ENCODE measurements at places on chromosomes 16 and 17.

DNA sequence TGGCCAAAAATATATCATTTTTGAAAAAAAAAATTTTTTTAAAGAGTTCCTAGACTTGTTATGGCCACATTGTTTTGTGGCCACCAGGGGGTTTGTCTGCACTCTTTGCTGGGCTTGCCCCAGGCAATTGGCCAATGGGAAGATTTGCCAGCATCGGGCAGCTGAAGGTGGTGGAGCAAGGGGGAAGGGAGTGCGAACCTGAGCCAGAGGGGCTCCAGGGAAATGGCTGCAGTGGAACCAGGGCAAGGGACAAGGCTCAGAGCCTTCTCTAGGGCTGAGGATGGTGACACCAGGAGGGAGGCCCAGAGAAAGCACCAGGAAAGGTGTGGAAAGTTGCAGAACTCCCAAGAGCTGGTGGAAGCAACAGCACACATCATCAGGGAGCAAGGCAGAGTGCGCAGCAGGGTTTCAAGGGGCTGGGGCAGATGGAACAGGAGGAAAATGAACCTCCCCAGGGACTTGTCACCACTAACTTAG is 15.5 kb upstream of the CMIP start:
- no peak for DNase-seq

DNA sequence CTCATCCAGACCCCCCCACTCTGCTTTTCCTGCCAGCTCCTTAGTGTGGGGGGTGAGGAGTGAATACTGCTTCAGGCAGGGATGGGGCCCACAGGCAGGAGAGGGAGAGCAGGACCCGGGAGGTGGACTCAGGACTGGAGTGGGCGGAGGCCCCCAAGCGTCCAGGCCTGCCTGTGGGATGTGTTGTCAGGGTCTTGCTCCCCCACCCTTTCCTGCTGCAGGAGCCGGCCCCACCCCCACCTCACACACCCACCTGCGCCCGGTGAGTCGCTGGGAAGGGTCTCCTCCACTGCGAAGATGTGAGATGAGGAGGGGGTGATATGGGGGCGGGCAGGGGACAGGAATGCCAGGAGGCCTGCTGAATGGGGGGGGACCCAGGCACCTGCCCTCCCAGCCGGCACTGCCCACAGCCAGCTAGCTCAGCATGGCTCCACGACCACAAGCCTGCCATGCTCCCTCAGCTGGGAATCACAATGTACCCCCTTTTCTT is 1.1 kb downstream of the FAM171A2 start:
- no peak for DNase-seq

DNA sequence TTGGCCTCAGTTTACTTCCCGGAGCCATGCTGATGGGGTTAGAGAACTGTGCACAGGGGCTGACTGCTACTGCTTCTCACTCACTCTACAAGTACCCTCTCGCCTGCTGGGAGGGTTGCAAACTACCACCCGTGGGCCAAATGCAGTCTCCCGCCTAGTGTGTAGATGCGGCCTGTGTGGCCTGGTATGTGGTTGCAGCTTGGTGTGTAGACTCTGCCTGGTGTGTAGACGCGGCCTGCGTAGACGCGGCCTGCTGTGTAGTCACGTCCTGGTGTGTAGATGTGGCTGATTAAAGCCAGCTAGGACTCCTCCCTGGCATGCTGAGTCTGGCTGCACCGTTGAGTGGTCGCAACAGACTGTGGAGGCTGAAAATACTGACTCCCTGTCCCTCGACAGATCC is 7.3 kb downstream of the CANT1 start:
- DNase-seq, result no peak

DNA sequence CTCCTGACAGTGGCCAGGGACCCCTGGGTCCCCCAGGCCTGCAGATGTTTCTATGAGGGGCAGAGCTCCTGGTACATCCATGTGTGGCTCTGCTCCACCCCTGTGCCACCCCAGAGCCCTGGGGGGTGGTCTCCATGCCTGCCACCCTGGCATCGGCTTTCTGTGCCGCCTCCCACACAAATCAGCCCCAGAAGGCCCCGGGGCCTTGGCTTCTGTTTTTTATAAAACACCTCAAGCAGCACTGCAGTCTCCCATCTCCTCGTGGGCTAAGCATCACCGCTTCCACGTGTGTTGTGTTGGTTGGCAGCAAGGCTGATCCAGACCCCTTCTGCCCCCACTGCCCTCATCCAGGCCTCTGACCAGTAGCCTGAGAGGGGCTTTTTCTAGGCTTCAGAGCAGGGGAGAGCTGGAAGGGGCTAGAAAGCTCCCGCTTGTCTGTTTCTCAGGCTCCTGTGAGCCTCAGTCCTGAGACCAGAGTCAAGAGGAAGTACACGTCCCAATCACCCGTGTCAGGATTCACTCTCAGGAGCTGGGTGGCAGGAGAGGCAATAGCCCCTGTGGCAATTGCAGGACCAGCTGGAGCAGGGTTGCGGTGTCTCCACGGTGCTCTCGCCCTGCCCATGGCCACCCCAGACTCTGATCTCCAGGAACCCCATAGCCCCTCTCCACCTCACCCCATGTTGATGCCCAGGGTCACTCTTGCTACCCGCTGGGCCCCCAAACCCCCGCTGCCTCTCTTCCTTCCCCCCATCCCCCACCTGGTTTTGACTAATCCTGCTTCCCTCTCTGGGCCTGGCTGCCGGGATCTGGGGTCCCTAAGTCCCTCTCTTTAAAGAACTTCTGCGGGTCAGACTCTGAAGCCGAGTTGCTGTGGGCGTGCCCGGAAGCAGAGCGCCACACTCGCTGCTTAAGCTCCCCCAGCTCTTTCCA is 25.1 kb downstream of the C1QTNF1 start:
- DNase-seq, result no peak

DNA sequence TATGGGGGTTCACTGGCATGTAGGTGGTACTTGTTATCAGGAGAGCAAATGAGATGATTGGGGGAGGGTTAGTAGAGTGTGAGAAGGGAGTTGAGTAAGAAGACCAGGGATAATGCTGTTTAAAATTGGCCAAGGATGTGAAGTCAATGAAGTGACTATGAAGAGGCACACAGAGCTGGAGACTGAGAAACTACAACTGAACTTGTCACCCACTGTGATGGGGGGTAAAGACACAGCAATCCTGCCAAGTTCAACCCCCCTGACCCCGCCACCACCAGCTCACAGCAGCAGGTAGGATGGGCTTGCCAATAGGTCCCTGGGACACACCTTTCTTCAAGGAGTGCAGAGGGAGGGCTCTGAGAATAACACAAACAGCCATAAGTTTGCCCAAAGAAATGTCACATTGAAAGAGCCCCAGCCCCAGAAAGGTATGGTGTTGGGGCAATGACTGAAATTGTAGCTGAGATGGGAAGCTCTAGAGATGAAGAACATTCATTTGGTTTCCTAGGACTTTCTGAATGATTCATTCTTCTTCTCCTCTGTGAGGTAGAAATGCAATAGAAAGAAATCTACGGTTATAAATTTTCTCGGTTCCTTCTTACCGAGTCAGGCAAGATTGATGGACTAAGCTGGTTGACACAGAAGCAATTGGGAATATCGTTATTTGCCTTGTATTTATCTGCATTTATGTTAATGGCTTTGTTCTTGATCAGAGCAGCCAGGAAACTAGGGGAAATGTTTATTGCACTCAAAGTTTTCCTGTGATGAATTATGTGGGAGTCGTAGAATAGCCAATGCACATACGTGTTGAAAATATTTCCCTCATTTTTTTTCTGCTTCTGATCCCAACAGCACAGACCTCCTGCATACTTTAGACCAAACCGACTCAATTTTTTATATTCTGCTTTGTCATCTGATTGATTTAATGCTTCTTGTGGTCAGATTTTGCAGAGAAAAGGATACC is 595.2 kb upstream of the CDH11 start:
- DNase-seq, result no peak

GRCh38 chr16:47726031-47726675 is 265.0 kb downstream of the PHKB start:
- DNase-seq, result no peak

DNA sequence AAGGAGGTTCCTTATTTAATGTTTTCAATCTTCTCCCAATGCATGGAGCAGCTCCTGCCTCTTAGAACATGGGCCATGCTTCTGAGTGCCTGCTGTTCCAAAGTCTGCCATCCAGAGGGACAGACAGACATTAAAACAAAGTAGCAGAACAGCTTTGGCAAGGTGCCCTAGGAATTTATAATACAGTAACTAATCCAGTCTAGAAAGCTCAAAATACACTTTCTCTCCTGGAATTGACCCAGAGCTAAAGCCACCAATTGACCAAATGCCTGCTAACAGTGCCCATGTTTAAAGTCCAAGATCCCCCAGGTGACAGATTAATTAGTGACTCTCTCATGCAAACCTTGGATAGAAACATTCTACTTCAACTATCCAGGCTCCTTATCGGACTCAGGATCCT is 11.1 kb upstream of the CHRNE start:
- no peak for DNase-seq

- DNase-seq, result no peak
These were observed 25.9 kb downstream of the MYH11 start for GRCh38 chr16:15830832-15831451.

DNA sequence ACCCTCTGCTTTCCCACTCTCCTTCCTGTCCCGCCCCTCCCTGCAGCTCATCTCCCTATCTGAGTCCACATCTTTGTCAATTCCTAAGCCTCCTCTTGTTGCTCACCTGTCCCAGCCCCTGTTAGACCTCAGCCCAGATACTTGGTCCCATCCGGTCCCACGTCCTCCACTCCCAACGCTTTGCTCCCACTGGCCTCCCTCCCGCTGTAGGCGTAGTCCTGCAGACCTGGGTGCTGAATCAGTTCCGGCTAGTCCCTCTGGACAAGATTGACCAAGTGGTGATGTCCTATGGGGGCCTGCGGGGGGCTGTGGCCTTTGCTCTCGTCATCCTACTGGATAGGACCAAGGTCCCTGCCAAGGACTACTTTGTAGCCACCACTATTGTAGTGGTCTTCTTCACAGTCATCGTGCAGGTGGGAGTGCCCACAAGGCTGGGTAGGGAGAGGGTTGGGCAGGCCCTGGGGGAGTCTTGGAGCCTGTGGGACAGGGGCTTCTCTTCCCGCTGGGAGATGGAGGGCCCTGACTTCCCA is 8.0 kb downstream of the SLC9A5 start:
- DNase-seq, result no peak

- no peak for DNase-seq
These were observed 104.6 kb upstream of the GPR139 start for GRCh38 chr16:20178297-20178696.

DNA sequence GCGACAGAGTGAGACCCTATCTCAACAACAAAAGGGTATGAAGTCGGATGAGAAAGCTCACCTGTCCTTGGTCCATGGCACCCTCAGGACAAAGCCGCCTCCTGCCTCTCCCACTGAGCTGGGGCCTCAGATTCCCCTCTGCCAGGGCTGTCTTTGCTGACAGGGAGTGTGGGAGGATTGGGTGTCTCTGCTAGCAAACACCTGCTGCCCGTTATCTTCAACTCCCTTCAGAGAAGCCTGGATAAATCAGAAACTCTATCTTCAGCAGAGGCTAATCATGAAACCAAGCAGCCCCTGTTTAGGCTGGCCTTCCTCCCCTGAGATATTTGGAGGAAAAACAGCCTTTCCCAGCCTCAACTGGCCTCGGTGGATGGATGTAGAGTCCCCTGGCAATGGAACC is 36.3 kb upstream of the CDH1 start:
- no peak for DNase-seq

GRCh38 chr16:7405166-7405565 is 72.5 kb downstream of the RBFOX1 start:
- no peak for DNase-seq

GRCh38 chr17:79587421-79587820 is 23.4 kb downstream of the RBFOX3 start:
- DNase-seq, result no peak

GRCh38 chr16:60151987-60152386 is 1417.9 kb upstream of the GOT2 start:
- no peak for DNase-seq

GRCh38 chr17:74603746-74604145 is 11.7 kb upstream of the CD300LD start:
- DNase-seq, result no peak

DNA sequence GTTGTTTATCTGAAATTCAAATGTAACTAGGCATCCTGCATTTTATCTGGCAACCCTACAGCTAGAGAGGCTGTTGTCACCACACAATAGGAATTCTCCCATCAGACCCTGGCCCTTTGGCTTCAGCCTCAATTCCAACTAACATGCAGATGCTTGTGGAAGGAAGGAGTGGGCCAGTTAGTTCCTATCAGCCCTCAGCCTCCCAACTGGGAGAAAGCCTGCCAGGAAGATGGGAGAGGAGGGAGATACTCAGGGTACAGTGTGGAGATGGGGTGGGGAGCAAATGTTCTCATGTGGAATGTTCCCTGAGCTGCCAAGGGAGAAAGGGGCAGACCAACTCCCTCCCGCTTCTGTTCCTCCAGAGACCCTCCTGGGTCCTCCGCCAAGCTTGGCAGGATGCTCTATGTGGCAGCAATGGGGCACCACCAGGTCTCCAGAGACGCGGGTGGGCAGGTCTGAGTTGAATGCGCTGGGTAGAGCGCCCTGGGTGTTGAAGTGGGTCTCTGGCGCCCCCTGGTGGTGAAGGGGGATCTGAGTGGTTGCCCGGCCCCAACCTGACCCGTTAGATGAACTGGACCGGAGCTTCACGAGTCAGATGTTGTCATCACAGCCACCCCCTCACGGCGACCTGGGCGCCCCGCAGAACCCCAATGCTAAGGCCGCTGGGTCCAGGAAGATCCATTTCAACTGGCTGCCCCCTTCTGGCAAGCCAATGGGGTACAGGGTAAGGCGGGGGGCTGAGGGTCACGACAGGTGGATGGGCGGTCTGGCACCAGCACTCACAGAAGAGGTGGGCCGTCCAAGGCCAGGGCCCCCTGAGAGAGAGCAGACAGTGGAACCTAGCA is 15.2 kb downstream of the GALK1 start:
- peak; percentile 75 for DNase-seq

- no peak for DNase-seq
These were observed 29.0 kb downstream of the MYH11 start for GRCh38 chr16:15827709-15828343.

DNA sequence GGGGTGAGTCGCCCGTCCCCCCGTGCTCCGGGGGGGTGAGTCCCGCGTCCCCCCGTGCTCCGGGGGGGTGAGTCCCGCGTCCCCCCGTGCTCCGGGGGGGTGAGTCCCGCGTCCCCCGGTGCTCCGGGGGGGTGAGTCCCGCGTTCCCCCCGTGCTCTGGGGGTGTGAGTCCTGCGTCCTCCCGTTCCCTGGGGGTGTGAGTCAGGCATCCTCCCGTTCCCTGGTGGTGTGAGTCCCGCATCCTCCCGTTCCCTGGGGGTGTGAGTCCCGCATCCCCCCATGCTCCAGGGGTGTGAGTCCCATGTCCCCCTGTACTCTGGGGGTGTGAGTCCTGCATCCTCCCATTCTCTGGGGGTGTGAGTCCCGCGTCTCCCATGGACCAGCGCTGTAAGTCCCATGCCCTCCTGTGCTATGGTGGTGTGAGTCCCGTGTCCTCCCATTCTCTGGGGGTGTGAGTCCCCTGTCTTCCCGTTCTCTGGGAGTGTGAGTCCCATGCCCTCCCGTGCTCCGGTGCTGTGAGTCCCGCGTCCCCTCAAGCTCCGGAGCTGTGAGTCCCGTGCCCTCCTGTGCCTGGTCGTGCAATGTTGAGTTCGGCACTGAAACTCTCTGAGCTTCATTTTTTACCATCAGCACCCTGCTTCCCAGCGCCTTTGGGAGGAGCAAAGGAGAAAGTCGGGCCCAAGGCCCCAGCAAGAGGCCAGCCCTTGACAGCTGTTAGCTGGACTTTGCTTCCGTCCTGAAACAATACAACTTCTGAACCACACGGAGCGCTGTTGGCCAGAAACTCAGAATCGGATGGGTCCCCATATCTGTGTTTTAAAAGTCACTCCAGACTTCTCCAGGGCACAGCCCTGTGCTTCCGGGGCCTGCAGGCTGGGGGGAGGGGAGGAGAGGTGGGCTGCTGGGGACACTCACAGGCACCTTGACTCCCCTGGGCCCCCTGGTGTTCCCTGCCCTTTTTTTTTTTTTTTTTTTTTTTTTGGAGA is 11.5 kb upstream of the ZC3H18 start:
- DNase-seq, result no peak

- DNase-seq, result no peak
These were observed 1.3 kb downstream of the SHISA9 start for GRCh38 chr16:12902511-12903372.

All from activated naive CD4-positive, alpha-beta T cell (primary cell).